PC-3 (cell line): ENCODE measurements at places on chromosomes 12 and 14. TPM values are rescaled to one million over a fixed set of nuclear protein-coding genes. Genes with fewer than 3 reads are reported as not detected.

DNA sequence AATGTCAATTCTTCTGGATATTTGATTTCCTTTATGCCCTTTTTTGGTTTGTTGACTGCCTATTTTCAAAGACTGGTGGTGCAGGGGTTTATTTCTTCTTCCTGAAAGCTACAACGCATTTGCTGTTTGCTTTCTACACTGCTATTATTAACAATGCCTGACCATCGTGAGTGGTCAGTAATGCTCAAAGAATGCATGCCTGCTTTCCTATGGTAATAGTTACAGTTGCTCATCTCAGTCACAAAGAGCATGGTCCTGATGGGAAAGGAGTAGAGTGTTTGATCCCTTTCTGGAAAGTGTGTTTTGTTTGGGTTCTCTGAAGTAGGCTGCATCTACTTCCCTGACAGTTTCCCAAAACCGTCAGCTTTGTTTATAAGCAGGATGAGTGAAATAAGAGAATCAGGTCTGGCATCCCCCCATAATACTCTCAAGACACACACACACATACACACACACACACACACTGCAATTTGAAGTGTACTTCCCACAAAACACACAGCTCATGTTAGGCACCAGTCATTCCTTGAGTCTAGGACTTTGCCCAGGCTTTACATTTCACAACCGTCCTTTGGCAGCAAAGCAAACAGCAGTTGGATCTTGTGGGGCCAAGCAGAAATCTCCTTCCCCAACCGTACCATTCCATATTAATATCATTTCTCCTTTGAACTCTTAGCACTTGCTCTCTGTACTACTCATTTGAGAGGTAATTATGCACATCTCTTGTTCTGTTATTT lies 56.6 kb downstream of the SUDS3 start:
- no peaks in the 10 kb centered on the region for H3K36me3 ChIP-seq
- no peaks in the 10 kb centered on the region for H3K4me1 ChIP-seq
- no peak overlapping the region for H3K27ac ChIP-seq
- no peak for DNase-seq
- no peak overlapping the region for H3K4me3 ChIP-seq
- peaks cover 20% of the 10 kb centered on the region for H3K27me3 ChIP-seq

B3GNT4 gene
- 4.0 and 4.8 TPM in 2 replicates for total RNA-seq

DNA sequence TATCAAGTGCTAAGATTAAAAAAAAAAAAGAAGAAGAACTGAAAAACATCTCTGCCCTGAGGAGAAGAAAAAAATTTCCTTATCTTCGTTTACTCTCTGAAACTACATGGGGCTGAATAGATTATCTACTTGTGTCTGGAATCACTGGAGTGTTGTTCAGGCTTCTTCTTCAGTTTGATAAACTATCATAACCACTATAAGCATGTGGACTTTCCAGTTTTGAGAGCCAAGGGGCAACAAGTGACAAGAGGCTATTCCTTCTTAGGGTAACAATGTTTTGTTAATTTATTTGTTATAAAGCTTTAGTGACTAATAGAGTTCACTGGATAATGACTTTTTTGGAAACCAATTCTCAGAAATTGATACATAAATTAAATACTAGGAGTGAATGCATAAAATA lies 19.9 kb upstream of the RASSF8 start:
- H3K4me1 ChIP-seq: no peaks in the 10 kb centered on the region
- H3K36me3 ChIP-seq: no peaks in the 10 kb centered on the region
- no peaks in the 10 kb centered on the region for H3K27me3 ChIP-seq
- no peak overlapping the region for H3K27ac ChIP-seq

MYF6 gene
- total RNA-seq: not detected in 2 replicates

- peaks cover 3% of the 10 kb centered on the region; the same call in 1 of the 2 replicates for H3K27me3 ChIP-seq
- no peak overlapping the region for H3K4me3 ChIP-seq
- H3K4me1 ChIP-seq: no peaks in the 10 kb centered on the region
- no peaks in the 10 kb centered on the region for H3K36me3 ChIP-seq
- no peak for DNase-seq
- no peak overlapping the region for H3K27ac ChIP-seq
These were observed 28.7 kb downstream of the AICDA start for GRCh38 chr12:8584004-8584403.

DNA sequence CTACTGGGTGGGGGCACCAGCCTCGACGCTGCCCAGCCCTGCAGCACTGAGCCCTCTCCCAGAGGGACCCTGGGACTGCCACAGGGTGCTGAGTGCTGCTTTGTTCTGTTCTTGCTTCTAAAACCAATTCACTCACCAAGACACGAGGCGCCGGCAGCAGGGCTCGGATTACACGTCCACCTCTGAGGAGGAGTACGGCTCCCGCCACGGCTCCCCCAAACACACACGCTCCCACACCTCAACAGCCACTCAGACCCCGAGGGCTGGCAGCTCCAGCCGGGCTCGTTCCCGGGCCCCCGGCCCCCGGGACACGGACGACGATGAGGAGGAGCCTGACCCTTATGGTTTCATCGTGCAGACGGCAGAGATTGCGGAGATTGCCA lies 24.3 kb downstream of the CEP170B start:
- no peak for DNase-seq

GRCh38 chr12:106341086-106341877 lies 16.3 kb upstream of the POLR3B start:
- no peaks in the 10 kb centered on the region for H3K27me3 ChIP-seq
- no peak overlapping the region for H3K4me3 ChIP-seq
- no peak overlapping the region for H3K27ac ChIP-seq

DNA sequence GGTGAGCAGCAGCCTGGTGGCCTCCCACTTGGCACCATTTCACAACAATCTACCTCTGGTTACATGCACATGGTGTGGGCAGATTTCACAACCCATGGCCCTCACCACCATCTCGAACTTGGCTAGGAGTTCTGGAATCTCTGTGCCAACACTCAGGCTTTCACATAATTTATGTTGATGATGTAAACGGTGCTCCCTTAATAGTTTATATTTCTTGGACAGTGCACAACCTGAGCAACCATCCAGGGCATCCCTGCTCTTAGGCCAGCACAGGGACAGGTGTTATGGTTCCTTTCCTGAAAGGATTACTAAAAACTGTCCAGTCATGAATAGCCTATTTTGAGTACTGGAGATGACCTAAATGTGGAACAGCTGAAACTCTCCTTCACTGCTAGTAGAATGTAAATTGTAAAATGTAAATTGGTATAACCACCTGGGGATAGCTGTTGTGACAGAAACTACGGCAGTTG lies 28.6 kb downstream of the ABCB9 start:
- H3K4me3 ChIP-seq: no peak overlapping the region
- H3K36me3 ChIP-seq: no peaks in the 10 kb centered on the region; the same call in 1 of the 2 replicates
- no peak overlapping the region for H3K27ac ChIP-seq
- H3K27me3 ChIP-seq: no peaks in the 10 kb centered on the region

- H3K4me1 ChIP-seq: peaks cover 66% of the 10 kb centered on the region
- no peak for DNase-seq
- H3K27ac ChIP-seq: peak overlapping the region; percentile 96; the same call in 1 of the 2 replicates
- H3K4me3 ChIP-seq: no peak overlapping the region
These were observed 35.6 kb downstream of the PTGER2 start for GRCh38 chr14:52349731-52350130.

CIROP gene
- not detected in 2 replicates for total RNA-seq

DNA sequence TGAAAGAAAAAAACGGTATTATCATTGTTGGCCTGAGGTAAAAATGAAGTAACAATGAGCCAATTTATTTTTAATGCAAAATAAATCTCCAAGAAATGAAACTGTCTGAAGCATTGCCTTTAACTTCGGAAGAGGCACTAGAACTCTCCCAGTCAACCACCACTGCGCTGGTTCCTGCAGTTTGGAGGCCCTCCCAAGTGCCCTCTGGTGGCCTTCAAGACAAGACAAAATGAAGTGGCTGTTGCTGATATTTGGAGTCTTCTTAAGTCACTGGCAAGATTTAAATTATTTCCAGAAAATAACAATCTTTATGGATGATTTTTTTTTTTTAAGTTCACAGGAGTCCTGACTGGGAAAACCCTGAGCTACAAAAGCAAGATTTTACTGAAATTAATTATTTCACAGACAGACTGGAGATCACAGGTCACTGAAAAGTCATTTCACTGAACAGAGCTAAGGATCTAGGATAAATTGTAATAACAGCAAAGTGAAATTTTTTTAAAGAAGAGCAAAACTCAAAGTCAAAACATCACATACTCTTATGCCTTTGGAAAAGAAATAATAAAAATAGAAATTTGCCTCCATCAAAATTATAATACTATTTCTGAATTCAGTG lies 58.2 kb downstream of the DICER1 start:
- DNase-seq: peak; percentile 65
- peaks cover 25% of the 10 kb centered on the region; the same call in 1 of the 2 replicates for H3K36me3 ChIP-seq
- H3K4me1 ChIP-seq: no peaks in the 10 kb centered on the region

SYT1 gene
- 0.12 and 0.51 TPM in 2 replicates for total RNA-seq

- H3K4me3 ChIP-seq: no peak overlapping the region
- no peaks in the 10 kb centered on the region for H3K27me3 ChIP-seq
- H3K36me3 ChIP-seq: no peaks in the 10 kb centered on the region
- H3K4me1 ChIP-seq: no peaks in the 10 kb centered on the region
- no peak for DNase-seq
- H3K27ac ChIP-seq: no peak overlapping the region
These were observed 102.9 kb downstream of the ADCK1 start for GRCh38 chr14:77902811-77903210.

- peak overlapping the region; percentile 31; the same call in 1 of the 2 replicates for H3K4me3 ChIP-seq
- H3K27me3 ChIP-seq: no peaks in the 10 kb centered on the region
- no peaks in the 10 kb centered on the region for H3K36me3 ChIP-seq
- peak overlapping the region; percentile 51 for H3K27ac ChIP-seq
- H3K4me1 ChIP-seq: peaks cover 19% of the 10 kb centered on the region
- DNase-seq: peak; percentile 35
These were observed 77.3 kb upstream of the TMTC2 start for GRCh38 chr12:82609234-82609914.
